ENCODE measurements at places on chromosomes 5 and 9.

DNA sequence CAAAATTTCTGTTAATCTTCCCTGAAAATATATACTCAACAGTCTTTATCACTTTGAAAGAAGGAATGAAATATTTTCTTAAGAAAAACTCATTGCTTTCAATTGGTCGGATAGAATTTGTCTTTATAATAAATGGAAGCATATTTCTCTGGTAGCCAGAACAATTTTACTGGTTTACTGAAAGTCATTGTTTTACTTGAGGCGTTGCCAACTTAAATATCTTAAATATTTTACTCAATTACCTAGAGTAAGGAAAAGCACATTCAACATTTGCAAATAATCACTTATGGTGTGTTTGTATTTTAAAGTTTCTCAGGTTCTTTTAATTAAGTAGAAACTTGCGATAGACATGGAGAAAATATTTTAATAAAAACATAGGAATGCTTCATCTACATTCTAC is 1181.7 kb downstream of the EFNA5 start:
- DNase-seq, result no peak

DNA sequence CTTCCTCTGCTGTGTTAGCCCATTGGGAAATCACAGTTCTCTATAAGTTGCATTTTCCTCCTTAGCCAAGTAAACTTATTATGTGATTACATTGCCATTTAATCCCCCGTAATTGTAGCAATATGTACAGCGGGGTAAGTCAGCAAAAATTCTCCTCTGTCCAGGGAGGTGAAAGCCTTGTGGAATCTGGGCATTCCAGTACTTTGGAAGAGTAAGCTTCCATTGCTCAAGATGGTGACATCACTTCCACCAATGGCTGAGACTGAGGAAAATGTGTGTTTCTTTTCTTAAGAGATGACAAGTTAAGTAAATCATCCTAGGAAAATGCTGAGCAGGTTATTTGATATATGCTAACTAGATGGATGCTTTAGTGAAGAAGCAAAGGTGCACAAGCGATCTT is 436.7 kb downstream of the CETN3 start:
- DNase-seq, result no peak

- no peak for DNase-seq
These were observed 77.4 kb upstream of the ANXA1 start for GRCh38 chr9:73074176-73074708.

GRCh38 chr5:164326219-164326618 is 820.8 kb downstream of the MAT2B start:
- DNase-seq, result no peak

DNA sequence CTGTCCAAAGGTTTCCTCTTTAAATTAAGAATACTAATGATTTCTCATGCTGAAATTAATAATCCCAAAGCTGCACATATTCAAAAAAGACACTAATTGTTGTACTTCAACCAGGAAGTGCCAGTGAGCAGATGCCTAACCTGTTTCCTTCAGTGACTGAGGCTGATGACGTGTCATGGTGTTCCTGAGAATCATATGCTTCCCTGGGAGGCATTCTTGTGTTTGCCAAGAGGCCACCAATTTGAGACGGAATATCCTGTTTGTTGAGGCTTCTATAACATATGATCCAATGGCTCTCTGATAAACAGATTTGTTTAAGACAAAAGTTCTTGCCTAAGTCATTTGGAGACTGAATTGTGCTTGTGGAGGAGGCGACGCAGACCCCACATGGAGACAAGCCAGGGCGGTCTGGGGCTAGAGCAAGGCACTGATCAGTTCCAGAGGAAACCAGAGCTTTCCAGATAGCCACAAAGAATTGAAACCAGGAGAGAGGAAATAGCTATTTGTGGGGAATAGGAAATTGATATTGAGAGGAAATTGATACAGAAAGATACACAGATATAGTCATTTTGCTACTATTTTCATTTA is 66.4 kb upstream of the ZNF608 start:
- no peak for DNase-seq

GRCh38 chr5:111076091-111076490 is 4.6 kb downstream of the TSLP start:
- DNase-seq, result no peak

DNA sequence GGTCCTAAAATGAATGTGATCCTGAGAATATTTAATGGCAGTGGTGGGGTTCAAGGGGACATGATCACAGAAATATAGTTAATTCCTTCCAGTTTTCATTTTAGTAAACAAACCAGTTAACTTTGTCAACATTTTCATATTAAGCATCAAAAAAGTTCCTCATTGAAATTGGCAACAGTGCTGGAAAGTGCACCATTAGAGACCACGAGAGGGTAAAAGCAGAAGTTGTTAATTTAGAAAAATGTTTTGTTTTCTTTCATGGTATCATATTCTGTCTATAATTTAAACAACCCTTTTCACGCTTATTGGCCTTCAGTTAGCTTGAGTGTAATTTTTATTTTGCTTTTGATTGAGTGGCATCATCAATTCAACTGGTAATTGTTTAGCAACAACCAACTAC is 11.9 kb downstream of the GIN1 start:
- DNase-seq, result no peak

DNA sequence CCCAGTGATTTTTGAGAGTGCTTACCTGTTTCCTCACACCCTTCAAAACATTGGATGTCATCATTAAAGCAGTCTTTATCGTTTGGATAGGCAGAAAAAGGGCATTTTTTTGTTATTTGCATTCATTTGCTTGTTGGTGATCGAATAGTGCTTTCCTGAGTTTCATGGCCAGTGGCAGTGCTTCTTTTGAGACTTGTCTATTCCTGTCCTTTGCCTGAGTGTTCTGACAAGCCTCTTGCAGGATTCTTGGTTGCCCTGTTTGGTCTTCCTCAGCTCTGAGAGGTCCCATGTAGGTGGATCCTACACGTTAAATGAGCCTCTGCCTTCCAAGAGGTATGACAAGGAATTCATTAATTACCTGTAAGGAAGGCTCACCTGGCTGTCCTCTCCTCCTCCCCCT is 52.8 kb downstream of the DAB2IP start:
- no peak for DNase-seq

DNA sequence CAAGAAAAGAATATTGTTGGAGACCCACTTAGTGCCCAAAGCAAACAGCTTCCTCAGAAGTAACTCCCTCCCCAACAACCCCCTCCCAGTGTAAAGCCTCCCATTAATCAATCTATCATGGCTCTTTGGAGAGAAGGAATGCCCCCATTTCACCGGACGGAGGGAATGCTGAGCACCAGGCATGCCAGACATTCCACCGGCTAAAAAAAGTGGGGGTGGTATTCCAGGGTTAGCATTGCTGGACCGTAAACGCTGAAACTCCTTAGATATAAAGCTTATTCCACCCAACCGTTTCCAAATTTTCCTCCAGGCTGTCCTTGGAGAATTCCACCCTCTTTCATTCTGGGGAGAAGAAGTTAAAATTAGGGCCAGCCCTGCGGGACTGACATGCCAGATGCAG is 363 bp upstream of the MAMDC2 start:
- no peak for DNase-seq

- DNase-seq, result no peak
These were observed 118.1 kb downstream of the PRDM6 start for GRCh38 chr5:123207081-123207537.

GRCh38 chr5:633501-633955 is 21.4 kb downstream of the CEP72 start:
- DNase-seq, result no peak

DNA sequence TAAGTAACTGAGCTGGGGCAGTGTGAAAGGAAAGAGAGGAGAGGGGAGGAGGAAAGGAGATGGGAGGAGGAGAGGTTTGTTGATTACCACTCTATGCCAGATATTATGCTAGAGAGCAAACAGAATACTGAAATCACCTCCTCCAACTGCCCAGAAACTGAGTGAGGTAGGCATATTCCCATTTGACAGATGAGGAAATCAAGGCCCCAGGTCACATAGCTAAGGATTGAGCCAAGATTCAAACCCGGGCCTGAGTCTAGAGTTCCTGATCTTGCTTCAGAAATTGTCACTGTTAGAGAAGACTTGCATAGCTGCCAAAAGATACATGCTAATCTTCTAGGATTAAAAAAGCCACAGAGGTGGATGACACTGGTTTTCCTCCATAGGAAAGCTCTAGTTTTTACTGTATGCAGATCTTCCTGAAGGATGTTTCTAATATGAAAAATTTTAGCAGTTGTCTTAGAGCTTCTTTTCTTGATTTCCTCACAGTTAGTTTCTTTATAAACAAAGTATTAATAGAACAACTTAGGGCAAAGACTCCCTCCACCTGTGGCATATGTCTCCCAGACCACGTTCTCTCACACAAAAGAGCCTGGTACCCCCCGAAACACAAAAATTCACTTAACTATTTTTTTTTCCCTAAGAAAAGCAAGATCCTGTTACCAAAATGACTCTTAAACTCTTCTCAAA is 97.4 kb downstream of the NLN start:
- no peak for DNase-seq

GRCh38 chr5:154284433-154284832 is 93.9 kb downstream of the GALNT10 start:
- no peak for DNase-seq

DNA sequence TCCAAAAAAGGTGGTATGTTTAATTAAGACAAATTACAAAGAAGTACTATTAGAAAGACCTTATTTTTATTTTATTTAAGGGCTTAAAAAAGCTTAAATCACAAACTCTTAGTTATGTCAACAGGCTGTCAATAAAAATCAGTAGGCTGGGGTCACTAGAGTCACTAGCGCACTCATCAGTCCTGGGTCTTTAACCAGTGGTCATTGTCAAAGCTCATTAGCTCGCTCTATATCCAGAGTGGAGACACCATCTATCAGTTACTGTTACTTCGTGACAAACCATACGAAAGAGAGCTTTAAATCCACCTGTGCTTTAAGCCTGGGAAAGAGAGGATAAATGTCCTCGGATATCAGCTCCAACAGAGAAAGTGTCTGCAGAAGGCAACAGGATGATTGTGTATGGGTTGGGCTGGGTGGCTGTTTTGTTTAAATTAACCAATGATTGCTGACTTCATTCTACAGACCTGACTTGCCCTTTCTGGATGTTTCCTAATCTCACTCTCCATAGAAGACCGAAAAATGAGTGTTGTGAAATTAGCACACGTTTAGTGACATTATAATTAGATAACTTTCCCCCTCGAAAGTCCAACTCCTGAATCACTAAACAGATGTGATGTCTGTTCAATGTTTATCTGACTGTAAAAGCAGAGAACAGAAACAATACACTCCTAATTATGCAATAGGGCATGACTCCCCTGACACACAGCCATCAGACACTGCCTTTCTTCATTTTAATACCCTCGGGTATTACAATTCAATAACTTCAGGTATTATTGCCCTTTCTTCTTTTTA is 123.6 kb upstream of the TNPO1 start:
- DNase-seq, result no peak

DNA sequence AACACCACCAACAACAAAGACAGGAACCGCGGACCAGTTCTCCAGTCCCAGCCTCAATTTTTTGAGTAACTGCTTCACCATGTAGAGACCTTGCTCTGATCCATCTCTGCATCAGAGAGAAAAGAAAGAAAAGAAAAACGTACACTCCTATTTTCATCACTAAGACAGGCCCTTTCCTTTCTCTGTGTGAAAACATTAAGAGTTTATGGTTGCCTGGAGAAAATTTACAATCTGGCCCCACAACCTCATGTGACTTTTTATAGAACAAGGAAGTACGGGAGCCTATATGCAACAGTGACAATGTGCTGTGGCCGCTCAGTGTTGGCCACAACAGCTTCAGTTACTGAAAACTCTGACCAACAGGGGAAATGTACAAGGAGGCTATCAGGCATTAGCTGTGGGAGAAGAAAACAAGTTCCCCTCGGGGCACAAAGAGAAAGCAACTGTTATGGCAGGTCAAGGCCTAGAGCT is 272.9 kb upstream of the PTGER4 start:
- DNase-seq, result no peak

GRCh38 chr5:50874306-50875001 is 208.0 kb downstream of the PARP8 start:
- no peak for DNase-seq

DNA sequence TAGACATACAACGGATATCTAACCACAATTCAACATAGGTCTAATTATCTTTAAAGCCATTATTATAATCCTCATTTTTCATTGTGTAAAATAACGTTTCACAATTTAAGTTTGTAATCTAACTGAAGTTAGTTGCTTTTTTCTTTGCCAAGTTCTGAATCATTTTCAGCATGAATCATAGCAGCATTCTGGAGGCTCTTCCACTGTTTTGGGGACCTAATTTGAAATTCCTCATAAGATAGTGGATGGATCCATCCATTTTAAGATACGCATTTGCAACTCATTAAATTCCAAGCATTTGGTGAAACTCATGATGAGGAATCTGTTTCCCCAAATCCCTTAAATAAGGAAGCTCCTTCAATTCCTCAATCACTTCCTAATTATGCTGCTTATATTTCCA is 447.1 kb upstream of the CDH10 start:
- DNase-seq, result no peak

- no peak for DNase-seq
These were observed 453 bp upstream of the DOK3 start for GRCh38 chr5:177509991-177510566.

GRCh38 chr9:92254381-92255337 is 38.8 kb downstream of the IARS1 start:
- DNase-seq, result no peak

GRCh38 chr9:128819716-128820664 is 1.7 kb downstream of the ENDOG start:
- no peak for DNase-seq

DNA sequence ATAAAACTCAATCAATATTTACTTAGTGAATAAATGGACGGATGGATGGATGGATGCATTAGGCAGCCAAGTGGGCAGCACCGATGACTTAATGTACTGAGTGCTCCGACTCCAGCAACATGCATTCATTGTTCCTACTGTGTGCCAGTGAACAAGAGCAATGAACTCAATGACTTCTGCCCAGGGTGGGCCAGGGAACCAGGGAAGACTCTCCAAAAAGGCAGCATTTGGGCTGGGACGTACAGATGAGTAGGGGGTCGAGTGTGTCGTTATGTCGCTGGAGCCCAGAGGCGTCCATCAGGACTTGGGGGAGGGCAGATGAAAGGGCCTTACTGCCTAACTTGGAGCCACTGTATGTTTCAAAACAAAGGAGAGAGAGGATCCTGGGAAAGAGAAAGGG is 126.4 kb downstream of the KCNIP1 start:
- DNase-seq, result no peak

GRCh38 chr5:39376293-39376714 is 12.0 kb upstream of the C9 start:
- DNase-seq, result no peak

- no peak for DNase-seq
These were observed 297.7 kb downstream of the PARP8 start for GRCh38 chr5:50963971-50964745.

DNA sequence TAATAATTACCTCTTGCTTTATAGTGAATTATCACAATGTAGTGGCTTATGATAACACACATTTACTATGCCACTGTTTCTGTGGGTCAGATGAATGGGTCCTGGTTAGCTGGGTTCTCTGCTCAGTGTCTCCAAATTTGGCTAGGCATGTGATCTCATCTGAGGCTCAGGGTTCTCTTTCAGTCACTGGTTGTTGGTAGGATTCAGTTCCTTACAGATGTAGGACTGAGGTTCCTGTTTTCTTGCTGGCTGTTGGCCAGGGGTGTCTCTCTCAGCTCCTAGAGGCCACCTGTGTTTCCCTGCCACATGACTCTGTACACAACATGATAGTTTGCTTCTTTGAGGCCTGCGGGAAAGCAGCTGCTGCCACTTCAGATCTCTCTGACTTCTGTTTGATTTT is 7.1 kb downstream of the NFX1 start:
- no peak for DNase-seq

- no peak for DNase-seq
These were observed 12.1 kb downstream of the SLC22A5 start for GRCh38 chr5:132381614-132382013.

GRCh38 chr9:114212826-114213225 is 57.5 kb downstream of the COL27A1 start:
- DNase-seq, result no peak
